ENCODE measurements at places on chromosomes 11 and 22. TPM values are rescaled to one million over a fixed set of nuclear protein-coding genes. Genes with fewer than 3 reads are reported as not detected.

- H3K27me3 ChIP-seq = no peaks in the 10 kb centered on the region
- no peak overlapping the region for H3K27ac ChIP-seq
- H3K36me3 ChIP-seq = no peaks in the 10 kb centered on the region
- peaks cover 23% of the 10 kb centered on the region for H3K4me1 ChIP-seq
- peak; percentile 62 for DNase-seq
These were observed 2.9 kb downstream of the BCR start for GRCh38 chr22:23183061-23183698.

GRCh38 chr11:64866173-64866491 lies 12.3 kb downstream of the EHD1 start:
- H3K27me3 ChIP-seq = no peaks in the 10 kb centered on the region
- no peaks in the 10 kb centered on the region for H3K36me3 ChIP-seq
- no peak for DNase-seq
- peak overlapping the region; percentile 75 for H3K27ac ChIP-seq
- H3K4me1 ChIP-seq = peaks cover 41% of the 10 kb centered on the region

DNA sequence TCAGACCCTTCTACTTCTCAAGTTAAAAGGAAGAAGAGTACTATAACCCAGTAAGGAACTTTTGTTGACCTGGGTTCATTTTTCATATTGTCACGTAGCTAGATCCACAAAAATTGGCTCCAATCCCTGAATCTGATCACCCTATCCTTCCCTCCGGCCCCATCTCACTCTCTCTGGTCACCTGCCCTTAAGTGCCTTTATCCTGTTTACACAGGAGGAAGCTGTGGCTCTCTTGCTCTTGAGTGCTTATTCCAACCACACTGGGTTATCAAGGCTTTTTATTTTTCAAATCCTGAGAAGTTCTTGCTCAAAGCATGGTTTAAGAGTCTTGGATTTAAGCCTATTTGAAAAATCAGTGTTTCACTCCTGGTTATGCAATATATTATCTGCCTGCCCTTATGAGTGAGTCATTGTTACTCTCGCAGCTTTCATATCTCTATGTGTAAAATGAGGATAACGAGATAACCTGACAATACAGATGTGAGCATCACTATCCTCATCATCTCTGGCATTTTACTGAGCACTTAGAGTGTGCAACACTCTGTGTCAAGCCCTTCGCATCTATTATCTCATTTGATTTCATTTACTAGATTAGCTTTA lies 293.9 kb downstream of the GUCY1A2 start:
- no peak overlapping the region for H3K27ac ChIP-seq
- no peaks in the 10 kb centered on the region for H3K4me1 ChIP-seq
- H3K36me3 ChIP-seq = no peaks in the 10 kb centered on the region

GRCh38 chr11:36105743-36106581 lies 162.1 kb downstream of the LDLRAD3 start:
- H3K4me3 ChIP-seq = no peak overlapping the region
- no peak overlapping the region for H3K27ac ChIP-seq
- no peaks in the 10 kb centered on the region for H3K27me3 ChIP-seq
- DNase-seq = no peak
- H3K36me3 ChIP-seq = no peaks in the 10 kb centered on the region
- H3K4me1 ChIP-seq = no peaks in the 10 kb centered on the region

GRCh38 chr22:28024422-28024888 lies 105.4 kb upstream of the PITPNB start:
- H3K27ac ChIP-seq = no peak overlapping the region
- H3K36me3 ChIP-seq = no peaks in the 10 kb centered on the region
- no peak overlapping the region for H3K4me3 ChIP-seq
- H3K27me3 ChIP-seq = no peaks in the 10 kb centered on the region
- peak; percentile 9 for DNase-seq

Gene MUC2
- 1,438 TPM for total RNA-seq

Gene CLP1
- total RNA-seq = 13.5 TPM

Measured in colonic mucosa (tissue), 4 donors.